Cortex of kidney (tissue), 1 donor: ENCODE measurements at places on chromosomes 6 and 20.

- no peak for DNase-seq
These were observed at the start of gene EYA4 for GRCh38 chr6:133241086-133241900. TSS of gene EYA4 (plus strand) at chr6:133241357. CDS start at chr6:133274781, 33,424 bp downstream.

GRCh38 chr6:71367756-71368155 is 79.1 kb downstream of the OGFRL1 start:
- DNase-seq, result no peak

DNA sequence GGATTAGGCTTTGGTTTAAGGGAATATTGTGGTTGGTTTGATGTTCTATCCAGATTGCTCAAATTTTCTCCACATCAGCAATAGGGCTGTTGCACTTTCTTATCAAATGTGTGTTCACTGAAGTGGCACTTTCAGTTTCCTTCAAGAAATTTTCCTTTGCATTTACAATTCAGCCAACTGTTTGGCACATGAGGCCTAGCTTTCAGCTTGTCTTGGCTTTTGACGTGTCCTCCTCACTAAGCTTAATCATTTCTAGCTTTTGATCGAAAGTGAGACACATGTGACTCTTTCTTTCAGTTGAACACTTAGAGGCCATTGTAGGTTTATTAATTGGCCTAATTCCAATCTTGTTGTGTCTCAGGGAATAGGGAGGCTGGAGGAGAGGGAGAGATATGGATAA is 104.8 kb downstream of the FLRT3 start:
- DNase-seq, result no peak

GRCh38 chr20:35720165-35721123 is 21.2 kb downstream of the ROMO1 start:
- DNase-seq, result no peak

GRCh38 chr6:11848852-11849731 is 70.5 kb upstream of the ADTRP start:
- DNase-seq, result no peak

DNA sequence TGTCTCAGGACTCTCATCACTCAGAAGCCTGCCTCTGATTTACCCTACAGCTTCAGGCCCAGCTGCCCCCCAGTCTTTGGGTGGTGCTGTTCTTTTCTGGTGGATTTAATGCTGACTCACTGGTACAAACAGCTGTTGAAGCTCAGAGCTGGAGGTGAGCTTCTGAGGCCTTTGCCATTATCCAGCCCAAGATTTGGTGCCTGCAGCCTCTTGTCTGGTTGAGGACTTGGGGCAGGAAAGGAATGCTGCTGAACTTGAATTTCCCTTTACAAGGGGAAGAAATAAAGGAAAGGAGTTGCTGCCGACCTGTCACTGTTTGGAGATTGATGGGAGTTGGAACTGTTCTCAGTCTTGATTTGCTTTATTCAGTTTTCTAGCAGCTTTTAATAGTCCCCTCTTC is 19.8 kb downstream of the ABCF1 start:
- DNase-seq, result no peak

GRCh38 chr6:105568751-105569150 is 165.9 kb upstream of the PREP start:
- DNase-seq, result no peak

- no peak for DNase-seq
These were observed 46.0 kb upstream of the SRF start for GRCh38 chr6:43125119-43125518.

GRCh38 chr6:88804701-88805100 is 158.7 kb downstream of the RNGTT start:
- DNase-seq, result no peak

DNA sequence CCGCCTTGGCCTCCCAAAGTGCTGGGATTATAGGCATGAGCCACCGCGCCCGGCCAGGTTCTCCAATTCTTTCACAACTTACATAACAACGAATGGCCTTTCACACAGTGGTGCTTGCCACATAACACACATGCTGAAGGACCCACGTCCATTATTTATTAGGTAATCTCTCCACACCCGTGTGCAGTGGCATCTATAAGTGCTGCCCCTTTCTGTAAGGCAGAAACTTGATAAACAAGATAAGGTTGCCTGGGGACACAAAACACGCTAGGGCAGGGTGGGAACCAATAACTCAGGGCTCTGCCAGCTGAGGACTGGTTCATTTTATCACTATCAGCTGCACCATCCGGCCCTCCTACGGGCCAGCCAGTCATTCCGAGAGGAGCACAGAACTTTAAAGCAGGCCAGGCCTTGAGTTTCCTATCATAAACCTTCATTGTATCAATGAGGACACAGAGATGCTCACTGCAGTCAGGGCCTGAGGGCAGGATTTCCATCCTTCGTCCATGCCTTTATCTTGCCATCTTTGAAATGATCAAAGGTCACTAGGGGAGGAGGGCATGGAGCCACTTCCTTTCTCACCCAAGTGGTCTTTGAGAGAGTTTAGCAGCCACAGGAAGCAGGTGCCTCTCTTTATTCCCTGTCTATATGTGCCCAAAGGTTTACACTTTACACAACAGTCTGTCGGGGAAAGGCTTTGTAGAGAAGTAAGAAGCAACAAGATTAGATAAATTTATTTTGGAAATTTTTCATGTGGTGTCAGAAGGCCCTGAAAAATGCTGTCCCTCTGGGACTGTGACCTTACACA is 37.6 kb downstream of the GPLD1 start:
- no peak for DNase-seq

- no peak for DNase-seq
These were observed 109.7 kb downstream of the CDK19 start for GRCh38 chr6:110705543-110705942.

GRCh38 chr6:89298680-89299465 is 16.2 kb downstream of the GABRR2 start:
- no peak for DNase-seq

DNA sequence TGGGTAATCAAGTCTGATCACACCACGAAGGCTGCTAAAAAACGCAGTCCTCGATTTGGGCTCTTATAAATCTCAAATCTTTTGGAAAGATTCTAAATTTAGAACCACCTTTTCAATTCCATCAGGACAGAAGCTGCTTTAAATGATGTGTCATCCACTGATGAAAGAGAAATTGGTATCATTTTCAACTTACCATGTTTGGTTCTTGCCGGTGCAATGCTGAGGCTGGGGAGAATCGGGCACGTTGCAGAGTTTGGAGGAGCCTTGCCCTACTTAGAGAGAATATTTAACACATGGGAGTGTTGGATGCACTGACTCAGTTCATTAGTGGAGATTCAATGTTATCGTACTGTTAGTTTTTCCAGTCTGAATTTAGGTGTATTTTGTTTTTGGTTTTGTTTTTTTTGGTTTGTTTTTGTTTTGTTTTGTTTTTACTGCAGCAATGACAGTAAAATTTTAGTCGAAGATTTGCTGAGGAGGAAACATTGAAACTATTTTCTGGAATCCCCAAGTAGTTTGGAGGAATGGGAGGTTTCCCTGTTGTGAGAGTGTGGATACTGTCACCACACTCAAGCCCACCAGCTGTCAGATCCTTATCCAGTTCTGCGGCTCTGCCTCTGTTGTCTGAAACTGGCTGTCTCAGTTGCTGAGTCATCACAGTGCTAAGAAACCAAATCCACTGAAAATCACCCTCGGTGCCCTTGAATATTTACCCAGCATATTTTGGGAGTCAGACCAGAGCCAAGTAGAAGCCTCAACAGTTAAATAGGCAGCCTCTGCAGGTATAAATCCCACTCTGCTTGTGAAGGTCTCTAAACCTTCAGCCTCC is 497.0 kb downstream of the BTBD3 start:
- DNase-seq, result no peak

DNA sequence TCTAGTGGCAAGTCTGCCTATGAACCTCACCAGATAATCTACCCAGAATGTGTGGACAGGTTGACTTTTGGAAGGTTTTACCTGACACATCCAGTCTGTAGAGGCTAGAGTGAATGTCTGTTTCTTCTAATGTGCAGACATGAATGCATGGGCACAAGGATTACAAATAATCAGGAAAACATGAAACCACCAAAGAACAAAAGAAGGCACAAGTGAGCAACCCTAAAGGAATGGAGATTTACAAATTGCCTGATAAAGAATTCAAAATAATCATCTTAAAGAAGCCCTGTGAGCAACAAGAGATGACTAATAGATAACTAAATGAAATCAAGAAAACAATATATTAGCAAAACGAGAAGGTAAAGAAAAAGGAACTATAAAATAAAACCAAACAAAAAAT is 876.1 kb upstream of the ADGRB3 start:
- DNase-seq, result no peak

GRCh38 chr6:131782764-131783163 is 25.1 kb upstream of the ENPP1 start:
- no peak for DNase-seq

- no peak for DNase-seq
These were observed 18.7 kb upstream of the UFL1 start for GRCh38 chr6:96502915-96503314.

- DNase-seq, result no peak
These were observed 14.3 kb upstream of the SPO11 start for GRCh38 chr20:57315083-57315975.

DNA sequence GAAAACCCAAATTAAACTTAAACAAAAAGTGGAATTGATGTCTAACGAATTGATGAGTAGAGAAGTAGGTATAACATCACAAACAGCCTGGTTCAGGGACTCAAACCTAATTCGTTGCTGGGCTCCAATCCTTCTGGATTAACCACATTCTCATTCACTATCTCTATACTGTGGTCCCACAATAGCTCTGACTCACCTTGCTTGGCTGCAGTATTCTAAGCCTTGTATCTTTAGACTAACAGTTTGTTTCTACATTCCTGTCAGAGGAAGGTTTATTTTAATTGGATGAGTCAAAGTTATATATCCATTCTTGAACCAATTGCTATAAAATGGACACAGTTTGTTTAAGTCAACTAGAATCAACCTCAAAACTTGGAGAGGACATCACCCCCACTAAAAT is 530.5 kb upstream of the PTCHD4 start:
- DNase-seq, result no peak

DNA sequence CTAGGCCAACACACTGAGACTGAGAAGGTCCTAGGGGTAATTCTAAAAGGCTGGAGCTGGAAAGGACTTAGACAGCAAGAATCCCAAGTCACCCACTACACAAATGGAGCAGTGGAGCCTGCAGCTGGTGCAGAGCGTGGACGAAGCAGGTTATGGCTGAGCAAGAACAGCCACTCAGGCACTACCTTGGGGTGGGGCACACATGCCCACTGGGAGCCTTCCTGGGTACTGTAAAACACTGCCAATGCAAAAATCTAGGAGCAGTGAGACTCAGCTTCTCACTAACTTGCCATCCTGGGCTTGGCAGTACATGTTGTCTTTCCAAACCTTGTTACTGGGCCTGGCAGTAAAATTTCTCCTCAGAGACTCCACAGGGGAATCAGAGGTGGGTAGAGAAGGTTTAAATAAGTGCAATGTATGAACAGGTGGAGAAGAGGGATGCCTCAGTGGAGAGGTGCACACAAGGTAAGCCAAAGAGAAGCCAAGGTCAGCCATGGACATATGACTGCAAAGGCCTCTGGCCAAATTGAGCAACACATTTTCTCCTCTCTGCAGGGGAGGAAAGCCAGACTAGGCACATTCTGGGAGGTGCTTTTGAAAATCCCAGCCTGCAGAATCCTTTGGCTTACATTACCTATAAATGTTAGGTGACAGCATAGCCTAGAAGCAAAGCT is 105.6 kb downstream of the TNFRSF21 start:
- DNase-seq, result no peak

GRCh38 chr20:284172-284571 is 6.4 kb downstream of the C20orf96 start:
- DNase-seq, result no peak

GRCh38 chr6:110095101-110095500 is 84.4 kb downstream of the WASF1 start:
- no peak for DNase-seq

DNA sequence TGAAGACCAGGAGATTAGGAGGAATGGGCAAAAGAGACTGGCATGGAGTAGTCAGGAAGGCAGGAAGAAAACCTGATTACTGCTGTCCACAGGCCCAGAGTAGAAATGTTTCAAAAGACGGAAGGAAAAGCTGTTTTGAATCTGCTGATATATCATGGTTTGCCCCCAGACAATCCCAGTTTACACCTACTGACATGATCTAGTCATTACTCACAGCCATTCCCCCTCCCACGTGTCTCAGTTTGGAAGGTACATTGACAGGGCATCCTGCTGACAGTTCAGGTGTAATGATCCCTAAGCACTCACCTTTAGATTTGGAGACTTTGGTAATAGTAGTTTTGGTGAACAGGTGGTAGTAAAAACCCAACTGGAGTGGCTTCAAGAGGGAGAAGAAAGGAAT is 9.8 kb upstream of the TXNDC5 start:
- no peak for DNase-seq

- no peak for DNase-seq
These were observed 21.4 kb upstream of the SCUBE3 start for GRCh38 chr6:35192301-35192860.

DNA sequence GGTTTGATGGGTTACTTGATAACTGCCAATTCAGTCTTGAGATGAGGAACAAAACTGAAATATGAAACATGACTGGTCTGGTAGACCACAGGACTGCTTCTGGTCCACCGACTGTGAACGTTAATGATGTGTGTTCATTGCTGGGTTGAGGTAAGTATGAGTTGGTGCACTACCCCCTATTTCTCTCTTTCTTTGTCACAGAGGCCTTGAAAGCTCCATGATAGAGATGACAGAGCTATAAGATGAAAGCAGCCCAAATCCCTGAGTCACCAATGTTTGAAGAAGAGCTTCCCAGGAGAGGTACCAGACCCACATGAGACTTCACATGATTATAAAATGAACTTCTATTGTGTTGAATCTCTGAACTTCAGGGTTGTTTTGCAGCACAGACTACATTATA is 555.5 kb downstream of the PTPRT start:
- DNase-seq, result no peak

DNA sequence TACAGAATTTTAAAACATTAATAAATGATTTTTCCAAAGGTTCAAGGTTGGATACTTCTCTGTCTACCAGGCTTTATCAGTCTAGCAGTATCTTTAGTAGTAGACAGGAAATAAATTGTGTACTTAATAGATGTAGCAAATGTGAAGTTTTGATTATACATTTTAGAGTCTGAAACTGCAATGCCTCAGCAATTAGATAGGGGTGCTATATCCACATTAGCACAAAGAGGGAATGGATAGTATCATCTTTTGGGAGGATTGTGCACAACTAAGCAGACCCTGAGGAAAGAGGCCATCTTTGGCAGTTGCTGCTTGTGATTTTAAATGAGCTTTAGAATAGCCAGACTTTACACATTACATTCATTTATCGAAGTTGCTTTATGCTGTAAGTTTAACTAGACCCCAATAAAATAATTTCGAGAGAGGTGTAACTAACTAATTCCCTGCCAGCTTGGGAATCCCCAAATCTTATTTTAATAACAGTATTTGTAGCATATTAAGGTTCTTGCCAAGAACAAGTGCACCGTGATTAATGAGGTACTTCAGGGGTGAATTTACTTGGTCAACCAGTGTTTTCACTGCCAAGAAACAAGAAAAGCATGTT is 2.8 kb downstream of the KCNQ5 start:
- no peak for DNase-seq

- DNase-seq, result no peak
These were observed 71.3 kb upstream of the TINAG start for GRCh38 chr6:54236984-54237383.

GRCh38 chr6:56349194-56349593 is 101.8 kb upstream of the COL21A1 start:
- no peak for DNase-seq
